Retinal pigment epithelial cell (primary cell): ENCODE measurements at places on chromosomes 5 and 9.

DNA sequence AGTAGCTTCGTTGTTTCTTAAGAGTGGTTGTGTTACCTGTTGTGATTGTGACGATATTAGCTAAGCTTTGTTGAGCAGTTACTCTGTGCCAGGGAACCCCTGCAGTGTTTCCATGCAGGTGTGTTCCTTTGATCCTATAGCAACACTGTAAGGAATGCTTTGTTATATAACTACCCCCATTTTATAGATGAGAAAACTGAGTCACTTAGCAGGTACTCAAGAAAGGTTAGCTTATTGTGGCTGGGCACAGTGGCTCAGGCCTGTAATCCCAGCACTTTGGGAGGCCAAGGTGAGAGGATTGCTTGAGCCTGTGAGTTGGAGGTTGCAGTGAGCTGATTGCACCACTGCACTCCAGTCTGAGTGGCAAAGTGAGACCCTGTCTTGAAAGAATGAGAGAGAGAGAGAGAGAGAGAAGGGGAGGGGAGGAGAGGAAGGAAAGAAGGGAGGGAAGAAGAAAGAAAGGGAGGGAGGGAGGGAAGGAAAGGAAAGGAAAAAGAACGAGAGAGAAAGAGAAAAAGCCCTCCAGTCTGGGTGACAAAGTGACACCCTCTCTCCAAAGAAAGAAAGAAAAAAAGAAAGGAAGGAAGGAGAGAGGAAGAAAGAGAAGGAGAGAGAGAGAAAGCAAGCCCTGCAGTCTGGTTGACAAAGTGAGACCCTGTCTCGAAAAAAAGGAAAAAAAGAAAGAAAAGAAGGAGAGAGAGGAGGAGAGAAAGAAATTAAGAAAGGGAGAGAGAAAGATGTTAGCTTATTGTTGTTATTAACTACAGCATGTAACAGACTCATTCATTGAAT is 85.6 kb upstream of the RARS1 start:
- no peak for DNase-seq

- no peak for DNase-seq
Observed at GRCh38 chr9:16217943-16218701, 652.3 kb downstream of the BNC2 start.

DNA sequence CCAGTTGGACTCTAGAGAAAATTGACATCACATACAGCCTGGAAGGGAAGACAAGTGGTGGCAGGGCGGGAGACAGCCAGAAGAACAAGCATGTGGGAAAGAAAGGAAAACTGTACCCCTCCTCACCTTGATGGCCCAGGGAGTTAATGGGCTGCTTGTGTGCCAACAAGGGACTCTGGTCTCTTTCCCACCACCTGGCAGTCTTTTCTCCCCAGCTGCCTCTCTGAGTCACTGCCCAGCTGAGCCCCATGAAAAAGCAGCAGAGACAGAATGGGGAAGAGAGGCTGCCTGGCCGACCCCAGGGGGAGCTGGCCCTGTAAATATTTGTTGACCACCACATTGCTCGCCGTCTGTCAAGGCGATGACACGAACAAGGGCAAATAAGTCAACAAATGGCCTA is 359.4 kb downstream of the ENC1 start:
- DNase-seq: no peak

DNA sequence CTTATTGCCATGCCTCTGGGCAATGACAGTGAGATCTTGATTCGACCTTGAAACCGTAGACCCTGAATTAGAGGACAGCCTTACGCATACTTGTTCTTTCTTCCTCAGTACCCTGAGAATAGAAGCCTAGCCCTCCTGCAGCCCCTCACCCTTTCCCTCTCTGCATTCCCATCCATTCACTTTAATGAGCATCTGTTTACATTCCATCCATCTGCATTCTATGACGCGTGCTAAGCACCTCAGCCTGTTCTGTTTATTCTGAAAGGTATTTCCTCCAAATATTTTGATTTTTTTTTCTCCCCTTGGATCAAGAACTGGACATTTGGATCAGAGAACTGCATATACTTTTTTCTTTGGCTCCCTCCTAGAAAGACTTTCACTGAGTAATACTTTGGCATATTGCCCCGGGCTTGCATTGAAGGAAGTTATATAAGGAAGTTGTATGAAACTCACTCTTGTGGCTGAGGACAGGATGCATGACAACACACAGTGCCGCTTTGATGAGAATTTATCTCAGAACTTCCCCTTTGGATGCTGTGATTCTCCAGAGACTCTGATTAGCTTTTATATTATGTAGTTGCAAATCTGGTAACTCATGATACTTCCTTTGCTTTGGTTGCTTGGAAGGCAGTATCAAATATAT is 15.7 kb downstream of the TMEM8B start:
- DNase-seq: peak; percentile 40

DNA sequence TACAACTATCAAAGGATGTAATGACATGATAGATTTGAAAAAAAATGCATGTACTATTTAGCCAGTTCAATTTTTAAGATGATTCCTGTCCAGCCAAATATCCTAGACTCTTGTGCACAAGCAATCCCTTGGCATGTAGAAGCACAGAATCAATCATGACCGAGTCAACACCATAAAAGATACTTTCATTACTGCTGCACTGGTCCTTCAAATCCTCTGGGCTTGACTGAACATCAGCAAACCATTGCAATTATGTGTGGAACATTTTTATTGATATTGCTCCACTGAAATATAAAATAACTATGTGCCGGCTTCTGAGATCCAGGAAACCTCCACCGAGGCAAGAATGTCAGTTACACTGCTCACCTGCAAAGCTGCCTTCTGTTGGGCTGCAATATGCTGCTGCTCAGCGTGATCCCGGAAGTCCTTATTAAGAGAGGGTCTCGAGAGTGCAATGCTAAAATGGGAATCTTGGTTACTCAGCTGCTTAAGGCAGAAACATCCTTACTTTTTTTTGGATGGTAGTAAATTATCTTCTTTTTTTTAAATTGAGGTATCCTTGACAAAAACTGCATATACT is 28.7 kb downstream of the INIP start:
- DNase-seq: no peak

DNA sequence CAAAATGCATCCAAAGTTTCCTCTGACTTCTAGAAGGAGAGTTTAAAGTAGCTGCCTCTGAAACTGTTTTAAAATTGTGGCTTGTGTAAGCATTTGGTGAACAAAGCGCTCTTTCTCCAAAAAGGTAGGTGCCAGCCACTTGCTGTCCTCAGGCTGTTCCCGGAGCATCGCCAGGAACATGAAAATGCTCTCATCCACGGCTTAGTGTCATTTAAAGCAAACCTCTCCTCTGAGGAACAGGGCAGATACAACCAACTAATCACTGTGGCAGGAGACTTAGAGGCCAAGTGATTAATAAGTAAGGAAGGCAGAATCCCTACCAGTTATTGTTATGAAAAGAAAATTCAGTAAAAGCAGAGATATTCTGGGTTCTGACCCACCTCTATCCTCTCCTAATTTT is 165.6 kb downstream of the DCP2 start:
- DNase-seq: no peak

DNA sequence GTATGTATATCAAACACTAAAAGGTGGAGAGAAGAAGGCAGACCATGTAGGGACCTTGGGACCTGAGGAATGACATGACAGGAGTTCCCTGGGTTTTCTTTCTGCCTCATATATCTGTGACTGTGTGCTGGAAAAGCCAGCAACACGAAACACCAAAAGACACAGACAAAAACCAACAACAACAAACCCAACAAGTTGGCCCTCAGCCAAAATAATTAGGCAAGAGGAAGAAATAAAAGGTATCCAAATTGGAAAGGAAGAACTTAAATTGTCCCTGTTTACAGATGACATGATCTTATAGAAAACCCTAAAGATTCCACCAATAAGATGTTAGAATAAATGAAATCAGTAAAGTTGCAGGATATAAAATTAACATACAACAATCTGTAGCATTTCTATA is 21.7 kb downstream of the ABO start:
- DNase-seq: no peak

- DNase-seq: no peak
Observed at GRCh38 chr9:34573599-34574325, 15.8 kb downstream of the CNTFR start.

GRCh38 chr5:50967563-50968355 is 301.3 kb downstream of the PARP8 start:
- DNase-seq: no peak

DNA sequence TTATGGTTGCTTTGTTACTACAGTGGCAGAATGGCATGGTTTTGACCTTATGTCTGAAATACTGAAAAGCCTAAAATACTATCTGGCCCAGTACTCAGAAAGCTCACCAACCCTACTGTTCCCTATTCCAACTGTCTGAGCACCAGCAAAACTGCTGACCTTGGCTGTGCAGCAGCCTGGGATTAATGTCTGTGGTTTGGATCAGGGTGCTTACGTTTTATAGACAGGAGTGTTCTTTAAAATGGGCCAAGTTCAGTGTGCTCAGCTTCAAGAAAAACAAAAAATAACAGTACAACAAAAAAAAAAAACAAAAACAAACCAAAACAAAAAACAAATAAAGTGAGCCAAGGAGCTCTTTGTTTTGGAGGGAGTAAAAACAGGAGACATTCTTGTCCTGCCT is 36.4 kb downstream of the SLC28A3 start:
- DNase-seq: peak; percentile 43

DNA sequence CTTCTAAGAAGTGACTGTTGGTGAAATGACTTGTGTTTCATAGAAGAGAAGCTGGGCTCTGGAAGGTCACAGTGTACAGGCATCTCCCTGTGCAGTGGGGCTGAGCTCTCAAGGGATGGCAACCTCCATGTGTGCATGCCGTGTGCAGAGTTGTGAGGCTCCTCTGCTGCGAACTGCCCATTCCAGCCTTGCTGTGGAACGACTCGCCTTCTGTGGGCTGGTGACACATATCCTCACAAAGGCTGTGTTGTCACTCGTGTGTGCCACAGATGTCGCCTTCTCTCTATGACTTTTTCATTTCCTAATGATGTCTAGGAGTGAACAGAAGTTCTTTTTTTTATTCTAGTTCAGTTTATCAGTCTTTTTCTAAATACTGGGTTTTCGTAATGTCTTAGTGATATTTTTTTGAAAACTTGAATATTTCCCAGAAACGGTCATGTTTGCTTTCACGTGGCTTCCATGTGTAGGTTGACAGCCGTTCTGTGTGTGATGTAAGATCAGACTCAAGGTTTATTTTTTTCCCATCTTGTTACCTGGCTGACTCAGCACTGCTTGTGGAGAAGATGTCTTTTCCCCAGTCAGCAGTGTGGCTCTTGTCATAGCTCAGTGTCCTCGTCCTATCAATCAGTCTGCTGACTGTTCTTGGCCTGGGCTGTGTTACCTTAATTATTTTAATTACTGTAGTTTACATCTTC is 57.3 kb upstream of the CACNA1B start:
- DNase-seq: no peak

GRCh38 chr5:99019812-99020697 is 91.2 kb upstream of the CHD1 start:
- DNase-seq: peak; percentile 90

DNA sequence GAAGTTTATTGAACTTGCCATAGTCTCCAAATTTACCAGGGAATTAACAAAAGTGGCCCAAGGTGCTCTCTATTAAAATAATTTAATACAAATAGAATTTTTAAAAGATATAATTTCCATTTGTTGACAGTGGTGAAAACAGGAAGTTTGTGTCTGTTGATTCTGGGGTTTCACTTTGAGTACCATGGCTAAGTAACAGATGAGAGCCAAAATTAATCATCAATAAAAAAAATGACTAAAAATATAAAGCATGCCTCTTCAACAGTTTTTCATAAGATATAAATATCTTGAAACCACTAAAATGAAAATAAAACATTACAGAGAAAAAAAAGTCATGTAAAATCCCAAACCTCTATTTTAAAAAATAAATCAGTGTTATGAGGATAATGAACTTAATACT is 49.8 kb downstream of the SGCD start:
- DNase-seq: no peak

DNA sequence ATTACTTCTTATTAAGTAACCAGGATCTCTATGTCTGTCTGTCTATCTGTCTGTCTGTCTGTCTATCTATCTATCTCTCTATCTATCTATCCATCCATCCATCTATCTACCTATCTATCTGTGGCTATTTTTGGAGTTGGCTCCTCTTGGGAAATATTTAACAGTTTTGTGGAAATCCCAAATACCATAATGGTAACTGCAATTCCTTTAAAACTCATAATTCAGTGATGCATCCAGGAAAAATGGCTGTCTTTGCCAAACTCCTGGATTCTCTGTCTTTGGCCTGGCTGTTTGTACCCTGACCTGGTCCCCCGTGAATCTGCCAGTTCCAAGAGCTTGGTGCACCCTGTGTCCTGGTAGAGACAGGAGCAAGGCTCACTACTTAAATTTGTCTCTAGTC is 197.0 kb downstream of the PCSK1 start:
- no peak for DNase-seq

DNA sequence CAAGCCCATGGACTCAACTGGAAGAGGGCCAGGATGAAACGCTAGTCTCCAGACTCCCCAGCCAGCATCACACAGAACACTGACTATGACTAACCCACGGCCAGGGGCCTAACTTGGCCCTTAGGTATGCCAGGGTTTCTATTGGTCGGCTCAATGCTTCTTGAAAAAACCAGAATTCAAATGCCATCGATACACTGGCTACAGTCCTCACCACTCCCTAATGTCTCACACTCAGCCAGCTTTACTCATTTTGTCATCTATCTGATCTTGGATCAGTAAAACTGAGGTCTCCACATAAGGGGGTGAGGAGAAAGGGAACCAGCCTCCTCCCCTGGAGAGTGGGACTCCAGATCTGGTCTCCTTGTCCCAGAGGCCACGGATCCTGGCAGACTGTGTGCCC is 59.5 kb upstream of the FUBP3 start:
- DNase-seq: no peak

DNA sequence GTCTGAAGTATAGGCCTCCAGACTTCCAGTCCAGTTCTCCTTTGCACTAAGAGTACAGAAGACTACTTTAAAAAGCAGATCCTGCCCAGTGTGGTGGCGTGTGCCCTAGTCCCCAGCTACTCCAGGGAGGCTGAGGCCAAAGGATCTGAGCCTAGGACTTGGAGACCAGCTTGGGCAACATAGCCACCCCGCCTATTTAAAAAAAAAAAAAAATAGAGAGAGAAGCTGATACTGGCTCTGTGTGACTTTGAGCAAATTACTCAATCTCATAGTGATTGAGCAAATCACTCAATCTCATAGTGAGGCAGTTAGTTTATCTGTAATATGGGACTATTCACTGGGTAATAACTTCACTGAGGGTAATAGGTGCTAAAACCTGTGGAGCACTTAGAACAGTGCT is 43.6 kb upstream of the KDM4C start:
- no peak for DNase-seq

- DNase-seq: no peak
Observed at GRCh38 chr9:121055642-121056143, 5.6 kb upstream of the C5 start.

GRCh38 chr9:100277166-100277979 is 75.4 kb downstream of the TEX10 start:
- DNase-seq: no peak

DNA sequence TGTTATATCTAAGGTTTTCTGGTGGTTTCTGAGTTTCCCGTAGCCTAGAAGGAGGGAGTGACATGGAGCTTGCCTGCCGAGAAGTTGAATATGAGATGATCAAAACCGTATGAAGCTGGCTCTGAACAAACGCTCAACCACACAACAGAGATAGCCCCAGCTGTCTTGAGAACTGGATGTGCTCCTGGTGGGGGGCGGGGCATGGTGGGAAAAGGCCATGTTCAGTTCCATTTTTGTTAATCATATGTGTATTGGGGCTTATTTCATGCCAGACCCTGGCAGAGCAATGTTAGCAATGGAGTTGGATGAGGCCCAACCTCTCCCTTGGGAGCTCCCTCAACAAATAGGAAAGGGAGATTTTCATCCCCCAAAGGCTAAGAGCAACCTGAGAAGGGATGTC is 4.8 kb downstream of the CCL19 start:
- no peak for DNase-seq
